Colonic mucosa (tissue), 4 donors: ENCODE measurements at places on chromosomes 16 and 17. TPM values are rescaled to one million over a fixed set of nuclear protein-coding genes. Genes with fewer than 3 reads are reported as not detected.

Gene GAS7
- 4.7 TPM for total RNA-seq

DNA sequence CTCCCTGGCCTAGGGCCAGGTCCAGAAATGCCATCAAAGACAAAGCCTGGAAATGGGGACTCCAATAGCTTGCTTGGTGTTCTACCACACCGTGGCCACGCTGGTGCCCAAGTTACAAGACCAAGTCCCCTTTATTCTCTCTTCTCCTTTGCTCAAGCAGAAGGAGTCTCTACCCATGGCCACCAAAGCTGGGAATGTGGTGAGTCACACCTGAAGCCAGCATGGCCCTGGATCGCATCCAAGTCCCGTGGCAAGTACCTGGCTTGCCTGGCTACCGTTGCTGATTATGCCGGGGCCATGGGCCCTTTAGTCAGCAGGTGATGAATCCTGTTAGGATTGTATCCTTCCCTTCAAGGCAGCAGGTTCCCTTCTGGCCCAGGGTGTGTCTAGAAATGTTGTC lies 260.0 kb downstream of the HAPSTR1 start:
- DNase-seq = peak; percentile 46

DNA sequence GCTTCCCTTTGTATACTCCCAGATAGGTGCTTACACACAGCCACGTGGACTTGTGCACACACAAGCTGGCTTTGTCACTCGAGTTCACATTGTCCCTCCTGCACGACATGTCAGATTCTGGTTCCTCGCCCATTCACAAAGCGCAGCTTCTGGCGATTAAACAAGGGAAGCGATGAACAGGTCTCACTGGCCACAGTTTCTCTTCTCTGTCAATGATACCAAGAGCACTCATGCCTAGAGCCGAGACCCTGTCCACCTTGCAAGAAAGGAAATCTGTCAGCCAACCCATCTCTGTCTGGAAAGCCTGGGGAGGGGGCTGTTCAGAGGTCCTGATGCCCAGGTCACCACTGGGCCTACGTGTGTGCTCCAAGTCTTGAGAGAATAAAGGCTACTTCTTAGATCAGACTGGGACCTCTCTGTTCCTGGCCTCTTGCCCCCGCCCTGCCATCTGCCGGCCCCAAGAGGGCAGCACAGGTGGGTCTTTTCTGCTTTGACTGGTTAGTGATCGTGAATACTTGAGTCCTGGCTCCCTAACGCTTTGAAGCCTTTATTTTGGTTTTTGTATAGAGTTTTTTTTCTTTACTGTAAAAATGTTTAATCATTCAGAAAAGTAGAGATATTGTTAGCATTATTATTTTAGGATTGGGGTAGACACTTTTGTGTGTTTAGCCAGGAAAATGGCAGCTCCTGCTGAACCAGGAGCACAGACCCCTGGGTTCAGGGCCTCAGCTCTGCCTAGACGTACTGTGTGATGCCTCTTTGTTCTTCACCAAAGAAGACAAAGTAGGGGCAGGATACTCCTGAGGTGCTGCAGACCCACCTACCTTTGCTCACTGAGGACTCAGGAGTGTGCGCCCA lies 104.7 kb downstream of the MRM1 start:
- DNase-seq = peak; percentile 64

GRCh38 chr16:20799599-20799998 lies 6.7 kb downstream of the ERI2 start:
- no peak for DNase-seq

Gene ZNF652
- 38.1 TPM for total RNA-seq

DNA sequence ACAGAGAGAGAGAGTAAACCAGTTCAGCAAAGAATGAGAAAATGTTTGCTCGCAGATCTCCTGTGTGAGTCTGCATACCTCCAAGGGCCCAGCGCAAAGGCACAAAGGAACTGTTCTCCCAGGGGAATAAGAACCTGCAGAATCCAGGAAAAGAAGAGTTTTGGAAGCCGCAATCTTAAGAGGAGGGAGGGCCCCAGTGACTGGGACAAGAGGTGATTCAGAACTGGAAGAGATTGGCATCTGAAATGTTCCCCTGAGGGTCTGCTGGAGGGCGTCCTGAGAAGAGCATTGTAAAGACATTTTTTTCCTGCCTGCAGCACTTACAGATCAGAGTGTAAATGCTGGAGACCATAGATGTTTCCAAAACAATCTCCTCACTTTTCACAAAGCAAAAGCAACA lies 6.1 kb downstream of the ATMIN start:
- DNase-seq = no peak

DNA sequence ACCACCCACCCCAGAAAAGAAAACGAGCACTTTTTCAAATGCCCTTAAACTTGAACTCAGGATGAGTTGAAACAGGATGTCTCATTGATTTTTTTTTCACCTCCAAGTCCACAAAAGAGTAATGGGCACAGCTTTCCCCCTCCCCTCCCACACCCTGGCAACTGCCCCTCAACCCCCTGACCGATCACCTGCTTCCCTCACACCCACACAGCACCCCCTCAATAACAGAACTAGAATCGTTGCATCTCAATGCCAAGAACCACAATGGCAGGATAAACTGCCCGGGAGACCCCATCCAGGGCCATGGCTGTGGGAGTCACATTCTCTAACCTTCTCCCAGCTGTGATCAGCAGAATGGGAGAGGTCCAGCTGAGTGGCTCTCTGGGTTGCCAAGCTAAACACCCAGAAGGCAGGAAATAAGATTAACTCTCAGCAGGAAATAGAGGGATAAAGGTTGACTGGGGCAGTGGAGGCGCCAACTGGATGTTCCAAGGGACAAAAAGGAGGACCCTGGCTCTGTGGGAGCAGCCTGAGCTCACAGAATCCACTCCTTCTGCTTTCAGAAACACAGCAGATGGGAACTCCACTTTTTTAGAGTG lies 128.0 kb upstream of the SDK2 start:
- no peak for DNase-seq

DNA sequence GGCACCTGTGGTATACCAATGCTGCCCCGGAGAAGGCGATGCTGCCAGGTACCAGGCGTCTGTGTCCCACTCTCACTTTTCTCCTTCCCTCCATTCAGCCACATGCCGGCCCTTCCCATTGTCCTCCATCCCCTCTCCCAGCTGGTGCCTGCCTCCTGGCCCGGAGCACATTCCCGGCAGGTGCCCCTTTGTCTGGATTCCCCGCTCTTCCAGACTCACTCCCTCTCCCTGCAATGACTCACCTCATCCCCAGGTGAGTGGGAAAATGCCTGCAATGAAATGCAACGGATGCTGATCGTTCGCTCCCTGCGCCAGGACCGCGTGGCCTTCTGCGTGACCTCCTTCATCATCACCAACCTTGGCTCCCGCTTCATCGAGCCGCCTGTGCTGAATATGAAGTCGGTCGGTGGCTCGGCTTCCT lies 10.4 kb upstream of the KDM6B start:
- no peak for DNase-seq

Gene ALOX15B
- 0.52 TPM for total RNA-seq

DNA sequence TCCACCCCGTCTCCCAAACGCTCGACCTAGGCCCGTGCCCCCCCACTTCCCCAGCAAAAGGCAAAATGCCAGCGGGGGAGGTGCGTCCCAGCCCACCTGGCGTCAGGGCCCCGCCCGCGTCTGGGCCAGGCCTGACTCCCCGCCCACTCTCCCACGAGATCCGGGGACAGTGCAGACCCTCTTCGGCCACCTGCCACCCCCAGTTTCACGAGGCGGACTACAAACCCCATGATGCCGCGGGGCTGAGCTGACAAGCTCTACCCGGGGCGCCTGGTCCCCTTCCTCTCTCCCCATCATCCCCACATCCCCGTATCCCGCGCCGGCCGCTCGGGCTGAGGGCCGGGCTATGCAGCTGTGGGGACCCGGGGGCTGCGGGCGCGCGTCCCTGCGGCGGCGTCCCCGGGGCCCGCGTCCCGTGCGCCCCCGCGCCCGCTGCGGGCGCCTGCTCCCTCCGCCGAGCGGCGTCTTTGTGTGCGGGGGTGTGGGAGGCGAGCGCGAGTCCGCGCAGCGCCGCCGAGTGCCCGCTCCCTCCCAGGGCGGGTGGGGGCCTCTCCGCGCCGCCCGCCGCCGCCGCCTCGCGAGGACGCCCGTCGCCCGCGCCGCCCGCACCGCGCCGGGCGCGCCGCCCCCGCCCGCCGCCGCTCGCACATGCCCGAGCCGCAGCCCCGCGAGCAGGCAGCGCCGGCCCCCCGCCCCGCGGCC lies at the start of gene ANKRD13B:
ANKRD13B (plus strand) TSS at position 283 of the 702 bp plus-strand sequence. CDS start 490 bp downstream, outside the sequence.
- peak; percentile 66 for DNase-seq

DNA sequence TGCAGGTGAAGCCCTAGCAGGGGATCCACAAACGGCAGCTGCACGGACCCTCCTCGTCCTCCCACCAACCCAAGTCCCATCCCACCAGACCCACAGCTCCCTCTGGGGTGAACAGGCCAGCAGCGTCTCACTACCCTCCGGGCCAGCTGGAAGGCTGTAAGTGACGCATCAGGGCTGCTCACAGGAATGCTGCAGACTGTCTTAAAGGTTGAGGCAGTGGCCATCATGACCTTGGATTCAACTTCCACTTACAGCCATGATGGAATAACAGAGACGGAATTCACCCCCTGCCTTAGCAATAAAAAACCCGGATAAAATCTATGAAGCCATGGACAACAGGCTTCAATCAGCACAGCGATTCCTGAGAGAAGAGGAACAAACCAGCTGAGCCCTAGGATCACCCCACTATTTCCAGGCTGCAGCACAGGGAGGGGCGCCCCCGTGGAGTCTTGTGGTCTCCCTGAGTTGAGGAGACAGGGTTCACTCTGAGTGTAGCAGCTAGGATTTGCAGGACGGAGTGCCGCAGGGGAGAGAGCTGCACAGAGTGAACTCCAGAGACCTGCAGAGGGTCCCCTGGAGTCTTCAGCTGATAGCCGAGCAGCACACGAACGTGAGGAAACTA lies 10.5 kb downstream of the FAM83G start:
- no peak for DNase-seq

Gene PIRT
- total RNA-seq = 0.40 TPM

GRCh38 chr17:12580640-12581039 lies 85.0 kb upstream of the MYOCD start:
- no peak for DNase-seq
